ENCODE measurements at places on chromosomes 4 and X.

- no peak for DNase-seq
These were observed 211.2 kb upstream of the LNX1 start for GRCh38 chr4:53802500-53802899.

- DNase-seq, result no peak
These were observed 228.7 kb downstream of the PRDM5 start for GRCh38 chr4:120693816-120694215.

DNA sequence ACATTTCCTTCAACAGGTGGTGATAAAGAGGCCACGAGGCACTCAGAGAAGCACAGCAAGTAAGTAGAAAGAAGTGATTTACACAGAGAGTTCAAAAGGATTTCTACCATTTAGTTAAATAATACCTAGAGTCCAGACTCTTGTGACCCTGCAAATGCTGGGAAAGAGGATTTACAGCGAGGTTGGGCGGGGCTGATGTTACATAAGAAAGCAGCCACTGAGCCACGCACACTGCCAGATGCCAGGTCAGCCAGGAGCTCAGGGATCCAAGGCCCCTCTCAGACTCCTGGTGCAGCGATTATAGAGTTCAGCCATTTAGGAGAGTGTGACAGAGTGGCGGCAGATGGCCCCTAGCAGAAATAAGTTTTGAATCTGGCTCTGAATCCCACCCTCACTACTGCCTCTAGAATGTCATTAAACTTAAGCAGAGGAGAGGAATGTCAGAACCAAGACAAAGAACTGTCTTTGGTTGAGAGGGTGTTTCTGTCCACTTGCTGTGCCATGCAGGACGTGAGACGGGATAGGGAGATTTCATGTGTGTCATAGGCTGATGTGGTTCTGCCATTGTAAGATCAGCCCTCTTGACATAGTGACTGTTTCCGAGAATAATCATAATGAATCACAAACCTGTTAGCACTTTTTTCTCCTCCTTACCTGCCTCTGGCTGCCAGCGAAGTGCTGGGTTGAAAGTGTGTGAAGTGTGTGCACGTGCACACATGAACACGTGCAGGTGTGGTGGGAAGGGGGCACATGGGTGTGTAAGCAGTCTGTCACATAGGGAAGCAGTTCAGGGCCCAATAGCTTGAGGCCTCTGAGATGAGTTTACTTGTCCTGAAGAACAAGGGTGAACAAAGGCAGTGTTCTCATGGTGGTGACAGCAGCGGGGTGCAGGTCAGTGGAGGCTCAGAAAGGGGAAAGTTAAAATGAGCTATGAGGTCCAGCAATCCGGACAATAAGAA, 50.1 kb downstream of the MFAP3L start:
- no peak for DNase-seq

- DNase-seq, result peak; percentile 69
These were observed 83.7 kb upstream of the FAM9C start for GRCh38 chrX:13128104-13128503.

DNA sequence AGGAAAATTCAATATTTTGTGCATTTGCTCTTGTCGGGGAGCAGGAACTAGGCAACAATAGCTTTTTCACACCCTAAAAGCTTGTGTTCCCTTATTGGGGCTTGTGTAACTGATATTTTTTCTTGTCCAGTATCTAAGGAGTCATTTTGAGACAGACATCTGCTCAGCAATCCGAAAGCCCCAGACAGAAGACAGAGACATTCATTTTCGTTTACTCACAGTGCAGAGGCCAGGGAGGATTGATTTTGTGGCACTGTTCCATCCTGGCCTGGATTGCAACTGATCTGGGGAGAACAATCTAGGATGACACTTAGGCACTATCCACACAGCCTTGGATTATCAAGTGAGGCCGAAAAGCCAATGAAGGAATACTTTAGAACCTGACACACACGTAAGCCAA, 27.4 kb upstream of the PLAC1 start:
- DNase-seq, result no peak

- no peak for DNase-seq
These were observed 260.3 kb upstream of the TEX13A start for GRCh38 chrX:105480646-105481310.

- DNase-seq, result no peak
These were observed 30.3 kb upstream of the ADH1C start for GRCh38 chr4:99382745-99383360.

DNA sequence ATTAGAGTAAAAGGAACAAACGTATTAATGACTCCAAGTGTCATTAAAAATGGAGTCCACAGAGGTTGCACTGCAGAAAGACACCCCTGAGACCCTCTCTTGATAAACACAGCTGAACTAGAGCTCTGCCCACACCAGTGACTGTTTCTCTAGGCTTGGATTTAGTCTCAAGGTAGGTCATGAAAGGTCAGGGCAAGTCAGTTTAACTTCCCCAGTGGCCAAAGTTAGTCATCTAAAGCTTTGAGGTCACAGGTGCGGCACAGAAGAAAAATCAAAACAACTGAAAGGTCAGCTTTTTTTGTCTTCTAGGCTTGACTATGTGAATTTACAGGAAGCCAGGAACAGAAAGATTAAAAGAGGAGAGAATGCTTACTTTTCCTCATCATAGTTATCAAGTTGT, 749.6 kb downstream of the RAB28 start:
- DNase-seq, result no peak

DNA sequence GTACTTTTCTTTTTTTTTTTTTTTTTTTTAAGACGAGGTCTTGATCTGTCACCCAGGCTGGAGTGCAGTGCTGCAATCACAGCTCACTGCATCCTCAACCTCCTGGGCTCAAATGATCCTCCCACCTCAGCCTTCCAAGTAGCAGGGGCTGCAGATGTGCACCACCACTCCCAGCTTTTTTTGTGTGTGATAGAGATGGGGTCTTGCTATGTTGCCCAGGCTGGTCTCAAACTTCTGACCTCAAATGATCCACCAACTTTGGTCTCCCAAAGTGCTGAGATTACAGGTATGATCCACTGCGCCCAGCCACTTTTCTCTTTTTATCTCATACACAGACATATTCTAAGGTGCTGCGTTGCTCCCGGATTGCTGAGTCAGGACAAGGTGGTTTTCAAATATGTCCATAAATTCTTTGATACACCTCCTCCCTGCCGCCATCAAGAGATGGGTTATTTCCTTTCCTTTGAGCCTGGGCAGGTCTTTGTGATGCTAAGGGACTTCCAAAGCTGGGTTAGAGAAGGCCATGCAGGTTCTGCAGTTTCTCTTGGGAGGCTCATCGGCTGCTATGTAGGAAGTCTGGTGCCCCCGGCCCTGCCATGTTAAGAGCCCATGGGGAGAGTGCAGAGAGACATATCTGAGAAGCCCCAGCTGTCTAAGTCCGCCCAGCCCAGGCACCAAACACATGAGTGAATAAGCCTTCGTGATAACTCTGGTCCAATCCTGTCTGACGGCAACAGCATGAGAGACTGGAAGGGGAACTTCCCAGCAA, 8.4 kb upstream of the PLA2G12A start:
- DNase-seq, result no peak

- peak; percentile 41 for DNase-seq
These were observed 112.0 kb upstream of the TTC29 start for GRCh38 chr4:147057611-147058190.

- DNase-seq, result peak; percentile 4
These were observed 1881.7 kb downstream of the ARAP2 start for GRCh38 chr4:34362654-34363053.

DNA sequence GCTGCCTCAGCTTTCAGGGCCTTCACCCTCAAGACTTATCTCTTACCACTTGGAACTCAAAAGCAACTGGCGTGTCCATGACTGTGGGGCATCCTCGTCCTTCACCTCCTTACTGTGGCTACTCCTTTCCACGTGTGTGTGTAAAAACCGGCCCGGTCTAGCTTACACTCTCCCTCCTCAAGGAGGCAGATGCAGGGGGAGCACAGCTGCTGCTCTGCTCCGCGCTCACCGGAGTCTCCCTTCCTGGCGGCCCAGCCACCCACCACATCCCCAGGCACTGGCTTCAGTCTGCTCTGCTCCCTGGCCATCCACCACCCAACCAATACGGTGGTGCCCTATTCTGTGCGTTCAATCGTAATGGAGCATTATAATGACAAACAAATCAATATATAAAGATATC, 8.3 kb downstream of the RNF212 start:
- DNase-seq, result no peak

GRCh38 chrX:64265265-64265664, 34.9 kb upstream of the ASB12 start:
- no peak for DNase-seq

- no peak for DNase-seq
These were observed 5.8 kb upstream of the CCNA2 start for GRCh38 chr4:121829511-121829910.

GRCh38 chr4:78372355-78372988, 179.1 kb upstream of the ANXA3 start:
- DNase-seq, result no peak

GRCh38 chrX:581720-582298, 48.8 kb upstream of the SHOX start:
- no peak for DNase-seq

DNA sequence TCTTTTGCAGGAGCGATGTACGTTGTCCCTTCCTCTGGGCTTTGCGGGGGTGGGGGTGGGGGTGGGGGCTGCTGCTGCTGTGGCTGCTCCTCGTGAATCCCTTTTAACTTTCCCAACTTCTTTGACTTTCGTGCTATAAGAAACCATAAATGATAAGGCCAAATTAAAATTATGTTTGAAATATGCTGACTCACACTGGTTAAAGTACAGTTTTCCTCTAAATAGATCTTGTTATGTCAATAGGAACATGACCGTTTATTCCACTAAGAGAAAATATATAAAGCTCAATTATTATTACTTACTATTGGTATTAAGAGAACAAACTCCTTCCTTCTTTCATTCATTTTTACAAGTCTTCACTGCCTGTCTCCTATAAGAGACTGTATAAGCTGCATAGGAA, 287.4 kb downstream of the NR3C2 start:
- DNase-seq, result no peak

- no peak for DNase-seq
These were observed 1.5 kb downstream of the TRIM2 start for GRCh38 chr4:153205757-153206156.

DNA sequence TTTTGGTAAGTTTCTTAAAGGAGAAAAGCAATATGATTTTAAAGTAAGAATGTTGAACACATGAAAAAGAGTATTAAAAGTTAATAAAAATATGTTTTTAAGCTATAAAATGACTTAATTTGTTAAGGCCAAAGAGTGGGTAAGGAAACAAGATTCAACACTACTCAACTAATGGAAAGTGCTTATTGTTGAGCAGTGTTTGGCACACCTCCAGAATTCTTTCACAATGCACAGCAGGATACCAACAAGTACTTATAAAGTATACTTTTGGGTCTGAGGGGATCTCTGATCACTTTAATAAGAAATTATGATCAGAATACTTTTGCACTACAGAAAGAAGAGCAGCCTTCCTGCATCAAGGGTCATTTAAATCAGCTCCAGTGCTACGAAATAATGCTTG, 5.9 kb downstream of the LAMP2 start:
- peak; percentile 72 for DNase-seq

DNA sequence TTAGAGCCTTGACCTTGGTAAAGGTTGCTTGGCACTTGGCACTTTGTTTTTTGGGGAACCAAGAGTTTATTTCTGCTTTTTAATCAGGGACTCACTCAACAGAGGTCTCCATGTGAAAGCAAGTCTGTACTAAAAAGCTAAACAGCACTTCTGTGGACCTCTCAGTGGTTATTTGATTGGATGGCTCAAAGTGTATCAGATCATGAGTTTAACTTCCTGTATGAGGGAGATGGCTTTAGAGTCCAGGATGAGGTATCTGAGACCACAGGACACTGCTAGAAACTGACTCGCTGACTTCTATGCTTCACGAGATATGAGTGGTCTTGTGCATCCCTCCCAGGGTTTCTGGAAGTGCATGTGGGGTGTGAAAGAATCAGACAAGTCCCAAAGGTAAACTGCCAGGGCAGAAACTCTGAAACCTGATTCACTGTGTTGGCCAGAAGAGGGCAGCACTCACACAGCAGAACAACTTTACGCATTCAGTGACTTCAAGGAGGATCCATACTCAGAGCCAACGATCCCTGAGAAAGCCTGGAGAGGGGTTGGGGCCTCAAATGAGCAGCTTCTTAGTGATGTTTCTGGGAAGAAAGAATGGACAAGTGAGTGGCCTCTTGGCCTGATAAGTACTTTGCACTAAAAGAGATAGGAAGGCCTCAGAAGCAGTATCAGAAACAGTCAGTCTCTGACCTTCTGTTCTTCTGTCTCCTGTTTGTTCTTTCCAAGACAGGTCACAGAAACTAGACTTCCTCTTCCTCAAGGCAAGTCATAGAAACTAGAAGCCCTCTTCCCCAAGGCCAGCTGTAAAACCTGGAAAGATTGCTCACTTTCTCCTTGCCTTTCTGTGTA, 220.3 kb upstream of the CXCL13 start:
- DNase-seq, result peak; percentile 61

DNA sequence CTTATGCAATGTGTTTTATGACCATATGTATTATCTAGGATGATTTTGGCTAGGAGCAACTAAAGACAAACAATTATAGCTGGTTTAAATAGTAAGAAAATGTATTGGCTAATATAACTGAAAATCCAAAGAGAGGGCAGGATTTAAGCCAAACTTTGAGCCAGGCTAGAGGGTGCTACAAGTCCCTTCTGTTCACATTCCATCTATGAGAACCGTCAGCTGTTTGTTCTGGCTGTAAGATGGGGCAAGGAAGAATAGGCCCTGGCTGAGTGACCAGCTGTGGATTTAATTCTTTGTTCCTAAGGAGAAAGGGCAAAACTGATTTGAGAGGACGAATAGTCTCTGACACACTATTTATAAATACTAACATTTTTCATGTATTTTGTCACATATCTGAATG, 79.2 kb upstream of the UGT8 start:
- DNase-seq, result no peak

DNA sequence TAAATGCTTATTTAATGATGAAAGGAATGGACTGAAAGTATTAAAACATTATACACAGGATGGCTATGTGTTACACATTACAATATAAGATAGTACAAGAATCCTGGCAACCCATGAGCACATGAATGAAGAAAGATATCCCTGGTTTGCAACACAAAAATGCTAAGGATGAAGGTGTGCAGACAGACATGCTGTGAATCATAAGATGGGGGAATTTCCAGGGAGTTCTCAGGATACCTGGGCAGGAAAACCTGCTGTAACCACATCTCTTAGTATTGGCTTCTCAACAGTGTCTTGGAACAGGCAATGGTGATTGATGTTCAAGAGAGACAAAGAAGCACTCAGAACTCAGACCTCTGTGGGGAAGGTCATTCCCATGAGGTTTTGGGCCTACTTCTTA, 23.9 kb upstream of the ANOS1 start:
- no peak for DNase-seq

- no peak for DNase-seq
These were observed 4.0 kb upstream of the C4orf17 start for GRCh38 chr4:99506781-99507180.

- DNase-seq, result no peak
These were observed 68.4 kb downstream of the USP38 start for GRCh38 chr4:143253166-143253565.

GRCh38 chr4:149964001-149964796, 114.0 kb upstream of the DCLK2 start:
- DNase-seq, result no peak

- no peak for DNase-seq
These were observed 101.6 kb downstream of the PARM1 start for GRCh38 chr4:75034523-75034922.
